ENCODE measurements at places on chromosomes 6 and 20.

- DNase-seq, result no peak
Measured at GRCh38 chr6:94071835-94072234, 652.5 kb upstream of the EPHA7 start.

- DNase-seq, result no peak
Measured at GRCh38 chr6:46269447-46270229, 98.9 kb upstream of the ENPP5 start.

DNA sequence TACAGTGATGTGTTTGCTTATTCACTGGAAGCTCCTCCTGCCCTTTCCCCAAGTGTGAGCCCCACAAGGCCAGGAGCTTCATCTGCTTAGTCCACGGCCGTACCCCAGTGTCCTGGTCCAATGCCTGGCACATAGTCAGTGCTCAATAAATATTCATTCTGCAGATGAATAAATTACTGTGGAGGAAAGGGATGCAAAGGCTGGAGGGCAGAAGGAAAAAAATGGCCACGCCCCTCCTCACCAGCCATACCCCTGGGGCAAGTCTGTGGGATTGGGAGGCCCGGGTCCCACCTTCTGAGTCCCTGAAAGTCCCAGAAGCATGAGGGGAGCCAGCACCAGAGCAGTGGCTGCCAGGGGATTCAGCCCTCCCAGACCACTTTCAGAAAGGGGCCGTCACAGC is 65.5 kb downstream of the GRM4 start:
- no peak for DNase-seq

DNA sequence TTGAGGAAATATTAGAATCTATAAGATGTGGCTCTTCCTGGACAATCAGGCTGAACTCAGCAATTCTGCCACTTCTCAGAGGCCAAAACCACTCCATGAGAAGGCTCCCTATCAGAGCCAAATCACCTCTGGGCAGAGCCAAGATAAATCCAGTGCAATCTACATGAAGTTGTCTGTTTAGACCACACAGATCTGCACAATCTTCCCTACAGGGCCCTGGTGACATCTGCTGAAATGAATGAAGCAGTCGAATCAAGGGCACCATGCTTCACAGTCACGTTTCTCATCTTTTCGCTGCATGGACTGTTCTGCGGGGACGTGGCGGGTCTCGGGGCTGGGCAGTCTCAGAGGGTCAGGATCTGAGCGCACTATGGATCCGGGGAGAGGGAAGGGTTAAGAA is 60.1 kb upstream of the CD93 start:
- DNase-seq, result no peak

GRCh38 chr6:56953597-56954402 is 1.1 kb upstream of the BEND6 start:
- DNase-seq, result no peak

DNA sequence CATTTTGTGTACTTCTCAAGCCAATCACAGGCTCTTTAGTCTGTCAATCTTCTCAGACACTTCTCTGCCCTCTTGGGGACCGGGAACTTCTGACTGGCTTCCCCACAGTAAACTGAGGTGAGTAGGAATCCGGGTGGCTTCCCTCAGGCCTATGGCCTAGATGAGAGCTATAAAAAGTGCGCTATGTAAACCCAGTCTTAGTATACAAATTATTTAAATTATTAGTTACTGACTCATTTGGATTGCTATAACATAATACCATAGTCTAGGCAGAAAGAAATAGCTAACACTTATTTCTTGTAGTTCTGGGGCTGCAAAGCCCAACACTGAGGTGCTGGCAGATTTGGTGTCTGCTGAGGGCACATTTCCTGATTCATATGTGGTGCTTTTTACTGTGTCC is 109.2 kb upstream of the MCHR2 start:
- DNase-seq, result no peak

DNA sequence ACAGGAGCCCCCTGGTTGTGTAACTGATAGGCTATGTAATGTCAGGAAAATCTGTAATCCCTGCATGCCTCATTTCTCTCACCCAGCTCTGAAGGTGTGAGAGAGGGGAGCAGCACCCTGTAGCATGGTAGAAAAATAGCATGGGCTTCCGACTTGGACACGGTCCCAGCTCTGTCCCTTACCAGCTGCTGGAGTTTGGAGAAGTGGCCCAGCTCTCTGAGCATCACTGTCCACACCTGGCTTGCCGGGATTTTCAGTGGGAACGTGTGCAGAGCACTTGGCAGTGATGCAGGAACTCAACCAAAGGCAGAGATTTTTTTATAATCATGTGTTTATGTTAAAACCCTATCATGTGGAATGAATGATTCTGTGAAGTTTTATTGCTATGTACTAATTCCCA is 34.6 kb downstream of the STK35 start:
- DNase-seq, result no peak

- DNase-seq, result peak; percentile 79
Measured at GRCh38 chr6:18503593-18504231, 116.6 kb downstream of the RNF144B start.

DNA sequence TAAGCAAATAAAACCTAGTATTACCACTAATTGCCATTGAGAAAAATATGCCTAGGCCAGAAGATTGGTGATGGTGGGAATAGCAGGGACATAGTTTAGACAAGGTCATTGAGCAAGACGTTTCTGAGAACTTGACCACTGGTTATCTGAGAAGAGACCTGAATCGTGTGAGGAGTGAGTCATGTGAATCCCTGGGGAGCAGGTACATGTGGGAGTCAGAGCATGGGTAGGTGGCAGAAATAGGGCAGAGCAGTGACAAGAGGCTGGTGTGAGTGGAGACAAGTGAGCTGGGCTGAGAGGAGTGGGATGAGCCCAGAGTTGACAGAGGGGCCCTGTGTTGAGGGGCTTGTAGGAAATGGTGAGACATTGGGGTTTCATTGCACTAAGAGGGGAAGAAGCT is 16.4 kb downstream of the MICA start:
- DNase-seq, result no peak

GRCh38 chr6:13711324-13711732 is 307 bp downstream of the RANBP9 start:
- DNase-seq, result no peak

DNA sequence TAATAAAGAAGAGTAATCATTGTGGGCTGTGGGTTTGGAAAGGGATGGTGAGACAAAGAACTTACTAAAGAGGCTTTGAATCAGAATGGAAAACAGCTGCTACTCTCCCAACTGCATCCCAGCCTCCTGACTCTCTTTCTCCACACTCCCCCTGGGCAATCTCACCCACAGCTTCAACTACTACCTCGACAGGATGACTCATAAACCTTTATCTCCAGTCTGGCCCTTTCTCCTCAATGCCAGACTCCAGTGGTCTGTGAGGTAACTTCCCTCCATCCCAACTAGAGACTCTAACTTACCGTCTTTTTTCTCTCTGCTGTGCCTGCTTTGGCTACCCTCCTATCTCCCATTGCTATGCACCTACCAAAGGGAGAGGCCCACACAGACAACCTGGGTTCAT is 135.3 kb upstream of the RREB1 start:
- DNase-seq, result peak; percentile 11

GRCh38 chr20:56004611-56005388 is 519 bp downstream of the CBLN4 start:
- no peak for DNase-seq

DNA sequence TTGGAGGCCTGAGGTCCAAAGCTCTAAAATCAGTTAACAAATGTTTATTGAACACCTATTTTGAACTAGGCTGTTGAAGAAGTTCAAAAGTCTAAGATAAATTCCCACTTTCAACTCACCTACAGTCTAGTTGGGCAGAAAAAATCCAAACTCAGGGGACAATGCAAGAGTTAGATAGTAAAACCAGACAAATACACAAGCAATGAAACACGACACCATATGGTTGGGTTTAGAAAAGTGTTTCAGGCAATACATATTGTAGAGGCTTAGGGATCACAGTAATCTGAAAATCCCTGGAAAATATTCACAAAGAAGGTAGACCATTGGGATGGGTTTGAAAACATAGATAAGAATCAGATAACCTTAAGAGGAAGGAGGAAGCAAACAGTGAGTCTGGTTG is 1.3 kb upstream of the CARMIL1 start:
- DNase-seq, result no peak

DNA sequence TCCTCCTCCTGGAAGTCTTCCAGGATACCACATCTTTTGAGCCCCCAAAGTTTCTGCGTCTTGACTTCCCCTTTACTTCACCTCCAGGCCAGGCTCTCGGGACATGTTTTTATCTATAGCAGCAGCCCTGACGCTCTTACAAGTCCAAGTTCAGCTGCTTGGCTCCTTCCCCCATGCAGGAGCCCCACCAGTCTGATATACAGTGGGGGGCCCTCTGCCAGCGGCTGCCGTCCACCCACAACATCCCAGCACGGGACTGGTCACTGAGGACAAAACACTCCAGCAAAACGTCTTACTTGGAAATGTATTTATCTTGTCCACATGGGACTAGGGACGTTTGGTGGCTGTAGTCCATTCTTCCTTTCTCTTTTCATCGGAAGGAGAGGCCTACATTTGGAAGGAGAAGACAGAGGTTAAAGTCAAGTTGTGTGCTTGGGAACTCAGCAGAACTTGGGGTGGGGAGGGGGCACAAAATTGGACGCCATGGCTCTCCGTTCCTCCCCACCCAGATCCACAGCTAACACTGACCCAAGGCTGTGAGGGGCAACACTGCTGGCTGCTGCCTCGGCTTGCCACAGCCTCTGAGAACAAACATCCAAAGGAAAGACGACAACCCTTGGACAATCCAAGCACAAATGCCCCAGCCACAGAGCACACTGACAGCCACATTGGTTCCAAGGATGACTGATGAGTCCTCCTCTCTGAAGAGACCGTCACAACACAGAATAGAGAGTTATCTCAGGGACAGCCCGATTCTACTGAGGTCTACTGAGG is 79.2 kb downstream of the PRND start:
- no peak for DNase-seq
